Epithelial cell of alveolus of lung (primary cell): ENCODE measurements at places on chromosomes 12 and 14. TPM values are rescaled to one million over a fixed set of nuclear protein-coding genes. Genes with fewer than 3 reads are reported as not detected.

ADAM21 gene
- 0.26 and 0.32 TPM in 2 replicates for total RNA-seq

GPR65 gene
- under 0.01 TPM in 1 of 2 replicates, not detected in the other for total RNA-seq

PTPRQ gene
- 0.13 and 0.24 TPM in 2 replicates for total RNA-seq

RPS26 gene
- total RNA-seq: 1,233 and 1,614 TPM in 2 replicates

ASCL4 gene
- not detected in 2 replicates for total RNA-seq

GPR132 gene
- total RNA-seq: 0.13 and 0.16 TPM in 2 replicates
